ENCODE measurements at places on chromosomes 12 and 14.

- no peak for DNase-seq
Observed at GRCh38 chr14:71063351-71063750, 156.1 kb downstream of the PCNX1 start.

DNA sequence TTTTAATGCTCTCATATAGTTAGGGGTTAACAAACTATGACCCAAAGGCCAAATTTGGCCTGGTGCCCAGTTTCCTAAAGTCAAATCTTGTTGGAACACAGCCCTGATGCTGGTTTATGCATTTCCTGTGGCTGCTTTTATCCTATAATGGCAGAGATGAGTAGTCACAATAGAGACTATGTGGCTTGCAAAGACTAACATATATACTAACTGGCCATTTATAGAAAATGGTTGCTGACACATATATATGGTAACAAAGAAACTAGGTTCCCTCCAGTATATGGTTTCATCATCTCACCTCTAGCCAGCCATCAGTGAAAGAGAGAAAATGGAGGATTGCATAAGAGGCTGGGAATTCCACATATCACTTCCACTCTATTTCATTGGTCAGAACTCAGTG is 10.8 kb downstream of the NAV3 start:
- no peak for DNase-seq

DNA sequence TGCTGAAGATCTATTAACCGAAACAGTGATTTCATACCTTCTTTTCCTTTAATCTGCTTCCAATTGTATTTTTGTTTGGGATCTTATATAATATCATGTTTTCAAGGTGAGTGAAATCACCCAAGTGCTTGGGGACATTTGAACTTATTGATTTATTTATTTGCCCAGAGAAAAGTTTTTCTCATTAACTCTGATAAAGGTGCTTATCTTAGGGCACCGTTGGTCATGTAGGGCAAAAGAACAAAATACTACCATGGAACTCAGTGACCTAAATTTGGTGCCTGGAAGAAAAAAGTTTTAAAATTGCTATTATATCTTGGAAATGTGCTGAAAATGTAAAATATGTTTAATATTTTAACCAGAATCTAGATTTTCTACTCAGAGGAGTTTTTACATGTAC is 207.4 kb upstream of the NPAS3 start:
- DNase-seq: no peak

GRCh38 chr12:130547480-130548155 is 168.5 kb downstream of the RIMBP2 start:
- no peak for DNase-seq

DNA sequence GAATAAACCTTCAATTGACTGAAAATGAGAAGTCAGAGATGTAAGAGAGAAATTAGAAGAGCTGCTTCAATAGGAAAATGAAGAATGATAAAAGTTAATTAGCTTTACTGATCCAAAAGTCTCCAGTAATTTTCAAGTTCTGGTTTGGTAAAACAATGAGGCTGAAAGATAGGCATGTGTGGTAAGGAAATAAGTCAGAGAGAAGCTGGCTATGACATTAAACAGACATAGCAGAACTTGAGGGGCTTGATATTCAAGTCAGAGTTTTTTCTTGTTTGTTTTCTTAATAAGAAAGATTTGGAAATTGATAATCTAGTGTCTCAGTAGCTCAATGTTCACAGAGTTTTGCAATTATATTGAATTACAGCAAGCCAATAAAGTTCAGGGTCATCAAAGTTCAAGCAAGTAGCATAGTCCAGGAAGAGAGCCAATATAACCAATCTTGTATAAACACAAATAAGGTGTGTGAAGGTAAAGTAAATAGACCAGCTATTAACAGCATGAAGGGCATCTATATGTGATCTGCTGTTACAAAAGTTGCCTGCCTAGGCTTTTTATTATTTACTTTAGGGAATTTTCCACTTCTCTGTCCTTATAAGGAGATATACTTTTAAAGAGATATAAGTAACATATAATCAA is 1111.5 kb downstream of the TRHDE start:
- DNase-seq: no peak

- peak; percentile 93 for DNase-seq
Observed at GRCh38 chr12:57893431-57894353, 47.2 kb upstream of the CTDSP2 start.
